ENCODE measurements at places on chromosomes 1 and 21.

- no peak for DNase-seq
These were observed 18.5 kb upstream of the GBP3 start for GRCh38 chr1:89041119-89041641.

DNA sequence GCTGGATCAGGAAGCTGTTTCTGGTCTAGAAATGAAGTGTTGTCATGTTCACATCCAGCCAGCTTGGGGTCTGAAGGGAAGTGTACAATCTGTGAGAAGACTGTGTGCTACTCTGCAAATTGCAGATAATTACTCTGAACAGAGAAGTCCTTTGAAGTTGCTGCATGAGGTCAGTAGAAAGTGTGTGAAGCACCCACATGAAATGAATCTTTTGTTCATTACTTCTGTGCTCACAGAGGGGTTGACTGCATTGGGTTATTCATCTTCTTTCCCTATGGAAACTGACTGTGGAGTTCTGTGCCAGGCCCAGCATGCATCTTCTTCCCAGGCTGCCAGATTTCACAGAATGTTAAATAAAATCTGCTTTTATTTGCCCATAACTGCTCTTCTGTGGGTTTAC is 47.1 kb downstream of the CTH start:
- DNase-seq: no peak

- DNase-seq: no peak
These were observed 373.1 kb upstream of the USP24 start for GRCh38 chr1:55588309-55588708.

DNA sequence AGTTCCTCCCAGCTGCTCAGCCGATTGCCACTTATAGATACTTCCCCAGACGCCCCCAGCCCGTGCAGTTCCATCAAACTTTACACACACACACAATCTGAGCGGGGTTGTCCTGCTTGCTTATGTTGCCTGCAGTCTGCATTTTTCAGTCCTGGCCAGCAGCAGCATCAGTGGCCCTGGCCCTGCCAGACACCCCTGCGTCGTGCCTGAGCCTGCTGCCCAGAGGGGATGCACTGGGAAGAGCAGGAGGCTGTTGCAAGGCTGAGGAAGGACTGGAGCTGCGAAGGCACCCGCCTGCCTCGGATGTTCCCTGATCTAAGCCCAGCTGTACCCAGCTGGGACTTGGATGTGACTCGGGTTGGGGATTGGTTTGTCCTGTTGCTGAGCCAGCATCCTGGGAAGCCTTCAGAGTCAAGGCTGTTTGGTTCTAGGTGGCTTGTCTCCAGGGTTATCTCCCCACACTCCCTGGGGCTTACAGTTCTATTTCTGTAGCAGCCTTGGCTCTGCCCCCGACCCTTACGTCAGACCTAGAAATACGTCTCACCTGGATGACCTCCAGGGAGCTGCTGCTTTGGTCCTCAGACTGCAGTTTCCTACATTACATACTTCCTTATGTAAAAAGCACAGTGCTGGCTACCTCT is 42.3 kb downstream of the MAN1C1 start:
- DNase-seq: no peak

DNA sequence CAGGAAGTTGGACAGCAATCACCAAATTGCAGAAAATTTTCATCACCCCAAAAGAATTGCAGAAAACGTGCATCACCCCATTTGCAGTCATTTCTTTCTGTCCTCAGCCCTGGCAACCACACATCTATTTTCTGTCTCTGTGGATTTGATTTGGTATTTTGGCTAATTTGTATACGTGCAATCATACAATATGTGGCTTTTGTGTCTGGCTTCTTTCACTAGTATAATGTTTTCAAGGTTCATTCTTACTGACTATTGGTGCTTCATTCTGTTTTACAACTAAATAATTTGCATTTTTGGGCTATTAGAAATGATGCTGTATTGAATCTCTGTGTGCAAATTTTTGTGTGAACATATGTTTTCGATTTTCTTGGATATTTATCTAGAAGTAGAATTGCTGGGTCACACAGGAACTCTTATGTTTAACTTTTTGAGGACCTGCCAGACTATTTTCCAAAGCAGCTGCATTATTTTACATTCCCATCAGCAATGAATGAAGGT is 24.8 kb upstream of the PRDM2 start:
- DNase-seq: no peak

GRCh38 chr1:193104502-193104906 is 710 bp downstream of the GLRX2 start:
- no peak for DNase-seq

DNA sequence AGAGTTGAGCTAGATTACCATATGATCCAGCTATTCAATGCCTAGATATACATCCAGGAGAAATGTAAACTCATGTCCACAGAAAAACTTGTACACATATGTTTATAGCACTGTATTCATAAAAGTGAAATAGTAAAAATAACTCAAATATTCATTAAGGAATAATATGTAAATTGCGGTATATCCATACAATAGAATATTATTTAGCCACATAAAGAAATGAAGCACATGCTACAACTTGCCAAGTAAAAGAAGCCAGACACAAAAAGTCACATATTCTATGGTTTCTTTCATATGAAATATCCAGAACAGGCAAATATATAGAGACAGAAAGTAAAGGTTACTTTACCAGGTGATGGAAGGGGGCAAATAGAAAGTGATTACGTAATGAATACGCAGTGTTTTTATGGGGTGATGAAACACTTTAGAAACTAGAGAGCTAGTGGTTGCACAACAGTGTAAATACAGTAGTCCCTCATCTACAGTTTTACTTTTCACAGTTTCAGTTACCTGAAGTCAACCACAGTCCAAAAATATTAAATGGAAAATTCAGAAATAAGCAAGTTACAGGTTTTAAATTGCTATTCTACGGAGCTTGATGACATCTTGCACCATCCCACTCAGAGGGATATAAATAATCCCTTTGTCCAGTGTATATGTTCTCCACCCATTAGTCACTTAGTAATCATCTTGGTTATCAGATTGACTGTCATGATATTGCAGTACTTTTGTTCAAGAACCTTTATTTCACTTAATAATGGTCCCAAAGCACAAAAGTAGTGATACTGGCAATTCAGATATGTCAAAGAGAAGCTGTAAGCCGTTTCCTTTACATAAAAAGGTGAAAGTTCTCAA is 62.3 kb downstream of the ZNF644 start:
- DNase-seq: no peak

DNA sequence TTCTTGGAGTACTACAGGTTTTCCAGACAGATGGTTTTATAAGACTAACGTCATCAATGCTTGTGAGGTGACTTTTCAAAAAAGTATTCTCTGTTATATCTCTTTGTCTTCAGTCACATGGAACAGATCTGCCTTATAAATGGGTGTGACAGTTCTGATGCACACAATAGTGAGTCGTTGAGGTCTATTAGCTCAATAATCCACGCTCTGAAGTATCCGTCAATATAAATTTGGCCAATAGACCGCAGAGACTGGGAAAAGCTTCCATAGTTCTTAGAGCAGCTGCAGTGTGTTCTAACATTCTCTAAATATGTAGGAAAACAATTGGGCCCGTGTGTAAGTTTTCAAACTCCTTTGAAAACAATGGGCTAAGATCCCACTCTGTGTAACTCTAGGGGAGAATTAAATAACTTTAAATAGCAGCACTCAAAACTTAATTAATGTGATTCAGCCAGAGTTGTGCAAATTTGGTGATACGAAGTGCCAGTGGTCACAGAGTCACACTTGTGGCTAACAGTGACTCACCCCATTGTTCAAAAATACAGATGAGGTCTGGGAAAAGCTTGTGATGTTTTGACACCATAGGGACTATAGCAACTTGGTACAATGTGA is 316.0 kb downstream of the LMO4 start:
- no peak for DNase-seq

GRCh38 chr21:17370263-17370662 is 142.6 kb upstream of the CXADR start:
- DNase-seq: no peak

DNA sequence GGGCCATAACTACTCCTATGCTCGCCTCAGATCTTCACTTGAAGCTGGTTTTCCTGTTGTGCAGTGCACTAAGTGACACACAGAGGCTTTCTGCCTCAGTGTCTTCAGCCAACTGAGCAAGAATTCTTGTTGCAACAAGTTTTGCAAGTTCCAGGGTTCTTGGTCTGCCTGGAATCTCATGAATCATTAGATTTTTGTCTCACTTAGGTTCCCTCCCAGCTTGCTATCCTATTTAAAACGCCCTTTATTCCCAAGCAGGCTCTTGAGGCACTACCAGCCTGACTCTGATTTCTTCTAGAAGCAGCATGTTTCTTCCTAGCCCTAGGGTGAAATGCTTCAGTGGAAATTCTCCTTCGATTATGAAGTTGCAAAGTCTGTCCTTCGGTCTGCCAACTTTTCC is 158.8 kb downstream of the C1orf21 start:
- DNase-seq: no peak

DNA sequence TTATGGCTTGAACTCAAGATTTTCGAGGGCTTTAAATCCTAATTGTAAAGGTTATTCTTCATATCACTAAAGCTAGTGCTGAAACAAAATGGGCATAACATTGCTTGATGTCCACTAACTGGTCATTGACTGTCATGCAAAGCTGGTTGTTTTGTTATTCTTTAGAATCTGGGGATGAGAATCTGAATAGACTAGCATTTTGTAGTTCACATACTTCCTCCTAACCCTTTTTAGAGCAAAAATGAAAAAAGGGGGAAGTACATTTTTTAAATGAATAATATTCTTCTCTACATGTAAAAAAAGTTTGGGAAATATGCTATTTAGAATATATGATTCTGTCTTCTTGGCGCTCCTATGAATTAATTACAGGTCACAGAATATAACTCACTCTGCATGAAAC is 72.2 kb upstream of the HMCN1 start:
- DNase-seq: no peak

GRCh38 chr1:185656663-185657062 is 77.5 kb upstream of the HMCN1 start:
- DNase-seq: no peak

DNA sequence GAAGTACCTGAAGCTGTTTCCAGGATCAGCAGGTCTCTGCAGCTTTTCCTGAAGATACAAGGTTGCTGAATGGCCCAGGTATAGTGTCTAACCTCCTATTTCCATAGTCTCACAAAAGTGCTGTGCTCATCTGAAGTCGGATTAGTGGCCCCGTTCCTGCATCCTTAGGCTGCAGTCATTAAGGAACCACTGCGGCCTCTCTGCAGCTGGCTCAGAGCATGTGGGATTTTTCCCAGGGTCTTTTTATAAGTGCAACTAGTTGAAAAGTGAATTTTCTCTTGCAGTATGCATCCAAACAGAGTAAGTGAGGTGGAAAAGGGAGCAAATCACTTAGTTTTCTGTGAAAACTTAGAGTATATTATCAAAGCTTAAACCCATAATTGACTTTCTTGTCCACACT is 565.3 kb upstream of the NEGR1 start:
- no peak for DNase-seq

GRCh38 chr1:150178548-150178947 is 28.8 kb downstream of the PLEKHO1 start:
- DNase-seq: no peak

DNA sequence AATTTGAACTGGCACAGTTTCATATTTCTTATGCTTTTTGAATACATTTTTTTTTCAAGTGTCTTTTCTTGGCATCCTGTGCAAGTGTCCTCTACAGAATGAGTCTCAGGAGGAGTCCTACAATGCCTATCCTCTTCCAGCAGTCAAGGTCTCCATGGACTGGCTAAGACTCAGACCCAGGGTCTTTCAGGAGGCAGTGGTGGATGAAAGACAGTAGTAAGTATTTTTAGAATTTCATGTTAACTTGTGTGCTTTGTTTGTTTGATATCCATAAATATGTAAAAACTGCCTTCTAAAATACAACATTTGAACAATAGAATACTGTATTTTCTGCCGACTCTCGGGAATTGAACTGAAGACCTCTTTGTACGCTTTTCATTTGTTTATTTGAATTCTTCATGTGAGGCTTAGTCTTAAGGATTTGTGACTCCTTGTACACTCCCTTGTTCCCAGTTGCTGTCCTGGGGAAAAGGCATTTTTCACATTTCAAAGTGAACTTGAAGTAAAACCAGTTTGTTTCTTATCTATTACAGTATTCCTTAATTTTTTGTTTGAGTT is 56.6 kb downstream of the NCF2 start:
- no peak for DNase-seq

GRCh38 chr1:83901547-83902155 is 97.3 kb downstream of the TTLL7 start:
- DNase-seq: no peak

- DNase-seq: no peak
These were observed 291.0 kb downstream of the PRDM2 start for GRCh38 chr1:13990939-13991338.

DNA sequence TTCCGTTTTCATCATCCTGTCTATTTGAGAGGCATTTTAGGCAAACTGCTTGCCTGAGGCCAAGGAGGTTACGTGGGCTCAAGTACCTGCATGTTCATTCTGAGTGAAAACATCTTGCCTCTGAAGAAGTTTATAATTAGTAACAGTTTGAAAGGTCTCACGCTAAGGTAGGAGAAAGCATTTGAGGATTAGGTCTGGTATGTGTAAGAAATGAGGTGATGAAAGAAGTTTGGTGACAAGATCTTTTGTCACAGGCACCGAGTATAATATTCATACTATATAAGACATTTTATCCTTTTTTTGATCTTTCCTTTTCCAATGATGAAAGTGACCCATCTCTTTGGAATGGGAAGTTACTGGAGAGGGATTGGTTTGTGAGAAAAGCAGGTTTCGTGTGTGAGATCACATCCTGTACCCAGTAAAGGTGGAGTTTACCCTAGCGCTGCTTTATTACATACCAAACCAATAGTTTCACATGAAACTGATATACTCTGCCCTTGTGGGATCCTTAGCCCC is 98.7 kb upstream of the PDC start:
- no peak for DNase-seq

GRCh38 chr21:38742580-38743260 is 63.0 kb upstream of the ETS2 start:
- DNase-seq: no peak

DNA sequence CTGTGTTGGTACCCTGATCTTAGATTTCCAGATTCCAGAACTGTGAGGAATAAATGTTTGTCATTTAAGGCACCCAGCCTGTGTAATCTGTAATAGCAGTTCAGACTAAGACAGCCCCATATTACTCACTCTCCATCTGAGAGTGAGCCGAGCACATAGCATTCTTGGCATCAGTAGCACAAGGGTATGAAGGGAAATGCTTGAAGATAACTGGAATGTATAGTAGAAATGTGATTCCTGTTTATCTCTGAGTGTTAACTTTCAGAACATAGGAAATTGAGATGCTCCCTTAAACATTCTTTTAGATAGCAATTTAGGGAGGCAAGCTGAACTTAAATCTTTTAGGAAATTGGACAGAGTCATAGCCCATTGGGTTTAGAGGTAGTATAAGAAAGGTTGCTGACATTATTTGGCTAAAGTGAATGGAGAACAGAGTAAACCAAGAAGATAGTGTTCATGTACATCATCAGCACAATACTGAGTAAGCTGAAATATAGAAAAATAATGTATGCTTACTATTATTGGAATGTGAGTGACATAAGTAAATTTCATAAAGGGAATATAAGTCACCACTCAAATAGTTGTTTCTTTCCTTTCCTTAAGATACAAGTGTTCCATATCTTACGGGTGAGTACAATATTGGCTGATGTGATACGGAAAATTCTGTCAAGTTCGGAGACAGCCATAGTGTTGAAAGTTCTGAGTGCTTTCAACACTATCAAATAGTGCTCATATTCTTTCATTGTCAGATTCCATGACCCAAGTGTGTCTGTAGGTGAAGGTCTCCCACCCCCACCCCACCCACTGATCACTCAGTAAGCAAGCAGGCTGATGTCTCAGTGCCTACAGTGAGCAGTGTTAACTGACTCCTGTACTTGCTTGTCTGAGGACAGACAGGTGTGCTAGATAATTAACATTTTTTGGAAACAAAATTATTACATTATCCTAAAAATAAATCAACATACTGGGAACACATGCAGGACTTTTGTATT is 73.7 kb downstream of the LRRC8D start:
- DNase-seq: no peak

- no peak for DNase-seq
These were observed 49.9 kb downstream of the CHRM3 start for GRCh38 chr1:239436286-239436685.
